ENCODE measurements at places on chromosomes 3 and 15.
A peak's percentile ranks its signal among the peaks of the same experiment; 100 is the strongest.

DNA sequence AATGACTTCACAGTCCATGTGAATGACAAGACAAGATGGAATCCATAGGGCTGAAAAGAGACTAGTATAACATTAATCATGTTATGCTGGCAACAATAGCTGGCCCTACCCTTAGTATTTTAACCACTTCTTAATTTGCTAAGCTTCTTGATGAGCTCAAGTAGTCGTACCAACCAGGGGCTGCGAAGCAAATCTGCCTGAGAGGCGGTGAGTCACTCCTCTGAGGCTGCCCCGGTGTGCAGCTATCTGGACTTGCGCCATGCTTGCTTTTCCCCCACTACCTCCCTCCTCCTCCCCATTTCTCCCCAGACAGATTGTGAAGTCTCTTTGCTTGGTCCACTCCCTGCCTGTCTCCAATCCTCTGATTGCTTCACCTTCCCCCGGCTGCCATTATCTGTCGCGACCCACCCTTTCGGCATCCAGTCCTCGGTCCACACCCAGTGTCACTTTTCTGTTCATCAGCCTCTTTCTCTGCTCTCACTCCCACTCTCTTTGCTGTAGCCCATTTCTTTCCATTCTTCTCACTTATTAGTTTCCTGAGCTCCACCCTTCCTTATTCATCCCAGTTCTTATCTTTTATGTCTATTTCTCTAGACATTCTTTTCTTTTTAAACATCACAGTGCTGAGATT, 42.7 kb downstream of the DUT start:
- H3K27ac ChIP-seq: no peak overlapping the region
- H3K36me3 ChIP-seq: no peaks in the 10 kb centered on the region
- no peaks in the 10 kb centered on the region for H3K4me1 ChIP-seq
- no peak for DNase-seq
- H3K27me3 ChIP-seq: peaks cover 29% of the 10 kb centered on the region

GRCh38 chr3:152399374-152399773, 130.6 kb downstream of the MBNL1 start:
- H3K4me3 ChIP-seq: no peak overlapping the region
- DNase-seq: peak; percentile 21
- no peaks in the 10 kb centered on the region for H3K27me3 ChIP-seq
- H3K4me1 ChIP-seq: peaks cover 81% of the 10 kb centered on the region
- peaks cover 29% of the 10 kb centered on the region for H3K36me3 ChIP-seq

- H3K27ac ChIP-seq: no peak overlapping the region
- no peaks in the 10 kb centered on the region for H3K27me3 ChIP-seq
- no peak for DNase-seq
- peaks cover 40% of the 10 kb centered on the region for H3K4me1 ChIP-seq
- peak overlapping the region; percentile 77 for H3K4me3 ChIP-seq
Observed at GRCh38 chr15:77069521-77070121, 1.3 kb downstream of the TSPAN3 start.

GRCh38 chr3:96970211-96970610, 155.8 kb downstream of the EPHA6 start:
- H3K4me1 ChIP-seq: no peaks in the 10 kb centered on the region
- H3K27me3 ChIP-seq: no peaks in the 10 kb centered on the region
- H3K27ac ChIP-seq: no peak overlapping the region

DNA sequence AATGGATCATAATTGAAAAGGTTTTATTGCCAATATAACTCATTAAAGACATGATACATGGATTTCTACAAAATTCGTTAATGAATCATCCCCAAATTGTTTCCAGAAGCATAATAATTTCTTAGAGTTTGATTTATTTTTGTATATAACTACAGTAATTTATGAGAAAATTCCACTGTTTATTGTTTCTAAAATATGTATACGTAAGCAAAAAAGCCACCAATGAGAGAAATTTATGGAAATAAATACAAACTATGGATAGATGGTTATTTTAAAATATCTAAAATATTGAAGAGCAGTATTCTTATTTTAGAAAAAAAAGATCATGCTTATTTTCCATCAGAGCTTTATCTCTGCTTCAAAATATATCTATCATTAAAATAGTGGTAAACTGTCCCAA, 260.0 kb upstream of the ZNF385D start:
- DNase-seq: no peak
- H3K4me3 ChIP-seq: no peak overlapping the region
- H3K27me3 ChIP-seq: no peaks in the 10 kb centered on the region
- no peaks in the 10 kb centered on the region for H3K36me3 ChIP-seq
- no peak overlapping the region for H3K27ac ChIP-seq

GRCh38 chr3:65811892-65812291, 226.8 kb downstream of the MAGI1 start:
- H3K36me3 ChIP-seq: no peaks in the 10 kb centered on the region
- no peak overlapping the region for H3K4me3 ChIP-seq
- no peak overlapping the region for H3K27ac ChIP-seq
- no peak for DNase-seq
